ENCODE measurements at places on chromosomes 16 and 17. TPM values are rescaled to one million over a fixed set of nuclear protein-coding genes. Genes with fewer than 3 reads are reported as not detected.

KATNIP gene
- 25.9 TPM for polyA plus RNA-seq

DNAH17 gene
- 1.8 TPM for polyA plus RNA-seq

GRCh38 chr16:17607609-17608008 is 136.8 kb upstream of the XYLT1 start:
- no peak for DNase-seq

DNA sequence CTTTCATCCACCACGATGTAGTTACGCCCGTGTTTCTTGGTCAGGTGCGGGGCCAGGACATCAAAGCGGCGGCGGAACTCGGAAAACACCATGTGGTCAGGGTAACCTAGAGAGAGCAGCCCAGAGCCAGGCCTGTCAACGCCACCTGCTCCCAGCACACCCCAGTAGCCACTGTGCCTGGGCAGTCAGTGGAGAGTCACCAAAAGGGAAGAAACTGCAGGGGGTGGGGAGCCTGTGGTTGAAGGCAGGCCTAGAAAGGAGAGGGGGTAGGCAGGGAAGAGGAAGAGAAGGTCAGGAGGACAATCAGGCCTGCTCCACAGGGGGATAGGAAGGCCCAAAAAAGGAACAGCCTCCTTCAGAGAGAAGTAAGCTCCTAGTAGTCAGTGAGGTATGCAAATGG is 64.1 kb downstream of the PIPOX start:
- DNase-seq: no peak

GRCh38 chr17:70794738-70795137 is 625.4 kb downstream of the KCNJ2 start:
- DNase-seq: no peak

DNA sequence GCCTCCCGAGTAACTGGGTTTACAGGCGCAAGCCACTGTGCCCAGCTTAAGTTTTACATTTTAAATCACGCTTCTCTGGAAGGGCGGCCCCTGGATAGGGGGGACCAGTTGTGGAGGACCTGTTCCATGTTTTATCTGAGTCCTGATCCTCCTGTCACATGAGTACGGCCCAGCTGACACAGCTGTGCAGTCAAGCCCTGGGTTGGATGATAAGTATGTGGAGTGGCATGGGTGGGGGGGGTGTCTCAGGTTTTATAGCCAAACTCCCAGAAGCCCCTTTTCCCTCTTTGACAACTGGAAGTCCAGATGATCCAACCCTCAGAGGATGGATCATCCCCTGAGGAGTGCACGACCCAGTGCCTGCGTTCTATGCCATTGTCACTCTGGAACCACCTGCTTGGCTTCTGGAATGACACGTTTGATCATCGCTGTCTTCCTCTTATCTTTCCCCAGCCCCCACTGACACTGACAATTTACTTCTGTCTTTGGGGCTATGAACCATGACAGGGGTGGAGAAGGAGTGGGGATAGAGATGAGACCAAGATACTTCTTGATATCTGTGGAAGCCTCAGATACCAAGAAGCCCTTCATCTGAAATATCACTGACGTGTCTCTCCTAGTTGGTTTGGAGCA is 191.2 kb downstream of the MSI2 start:
- no peak for DNase-seq

DNA sequence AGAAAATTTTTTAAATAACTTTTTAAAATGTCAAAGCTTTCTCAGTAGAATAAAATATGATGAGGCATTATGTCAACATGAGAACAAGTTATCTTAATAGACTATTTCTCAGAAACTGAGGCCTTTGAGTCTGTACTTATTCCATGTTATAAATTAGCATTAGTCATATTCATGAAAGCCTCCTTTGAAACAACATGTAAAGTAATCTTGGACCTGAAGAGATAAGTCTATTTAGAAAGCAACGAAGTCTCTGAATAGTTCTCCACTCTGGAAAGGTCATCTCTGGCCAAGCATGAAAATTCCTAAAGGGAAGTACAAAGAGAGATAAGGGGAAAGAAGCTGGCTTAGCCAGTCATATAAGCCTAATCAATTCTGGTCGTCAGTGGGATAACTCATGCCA is 150.8 kb downstream of the CYB561 start:
- DNase-seq: no peak

GRCh38 chr17:59431601-59432000 is 100.1 kb downstream of the YPEL2 start:
- no peak for DNase-seq

SP6 gene
- polyA plus RNA-seq: 3.0 TPM

CCL5 gene
- polyA plus RNA-seq: 1.3 TPM

DNA sequence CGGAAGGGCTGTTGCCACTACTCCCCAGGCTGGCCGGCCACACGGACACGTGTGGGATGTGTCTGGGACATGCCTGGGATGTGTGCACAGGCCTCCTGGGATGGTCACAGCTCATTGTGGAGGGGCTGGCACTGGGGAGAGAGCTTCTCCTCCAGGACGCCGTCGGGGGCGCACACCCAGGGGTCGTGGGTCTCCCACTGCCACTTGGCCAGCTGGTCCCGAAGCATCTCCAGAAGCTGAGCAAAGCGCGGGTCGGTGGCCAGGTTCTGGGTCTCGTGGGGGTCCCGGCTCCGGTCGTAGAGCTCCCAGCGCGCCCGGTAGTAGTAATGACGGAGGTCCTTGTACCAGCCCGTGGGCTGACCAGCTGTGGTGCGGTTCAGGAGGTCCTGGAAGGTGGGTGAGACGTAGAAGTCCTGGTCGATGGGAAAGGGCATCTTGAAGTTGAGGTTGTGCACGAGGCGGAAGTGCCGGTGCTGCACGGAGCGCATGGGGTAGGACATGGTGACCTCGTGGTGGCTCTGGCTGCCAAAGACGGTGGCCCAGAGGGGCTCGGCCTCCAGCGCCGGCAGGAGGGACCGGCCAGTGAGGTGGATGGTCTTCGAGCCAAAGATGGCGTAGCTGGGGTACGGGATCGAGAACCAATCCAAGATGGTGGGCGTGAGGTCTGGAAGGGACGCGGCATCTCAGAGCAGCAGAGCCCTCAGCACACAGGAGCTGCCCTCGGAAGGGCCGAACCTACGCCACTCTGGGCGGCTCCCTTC is 9.6 kb downstream of the SGSH start:
- DNase-seq: no peak

DNA sequence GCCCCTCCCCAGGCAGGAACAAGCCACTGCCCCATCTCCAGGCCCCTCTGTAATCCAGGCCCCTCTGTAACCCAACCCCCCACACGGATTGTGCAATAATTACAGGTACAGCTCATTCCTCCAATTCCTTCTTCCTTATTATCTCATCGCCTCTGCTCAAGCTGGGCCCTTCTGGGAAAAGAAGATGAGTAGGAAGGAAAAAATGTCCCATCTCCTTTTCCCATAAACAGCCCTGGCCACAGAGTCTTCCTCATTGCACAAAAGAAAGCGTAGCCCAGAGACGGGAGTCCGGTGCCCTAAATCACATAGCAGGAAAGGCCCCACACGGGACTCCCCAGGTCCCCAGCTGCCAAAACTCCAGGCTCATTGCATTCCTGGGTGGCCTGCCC is 3.6 kb upstream of the LITAFD start:
- no peak for DNase-seq
